ENCODE measurements at places on chromosomes 4 and X. TPM values are rescaled to one million over a fixed set of nuclear protein-coding genes. Genes with fewer than 3 reads are reported as not detected.
A peak's percentile ranks its signal among the peaks of the same experiment; 100 is the strongest.

The ESX1 gene
- not detected for total RNA-seq

The FRG2 gene
- not detected for total RNA-seq

The CT45A10 gene
- total RNA-seq: not detected

The TBC1D1 gene
- total RNA-seq: 108 TPM

- H3K27ac ChIP-seq: no peak within 1 kb of the TSS
- H3K4me1 ChIP-seq: no peaks in the 10 kb centered on the region
- no peak within 1 kb of the TSS for H3K4me3 ChIP-seq
- no peaks in the 10 kb centered on the region for H3K27me3 ChIP-seq
- no peaks in the 10 kb centered on the region for H3K36me3 ChIP-seq
Observed at GRCh38 chrX:15500497-15500966, at the start of gene BMX. BMX (plus strand) TSS chrX:15500807; CDS start chrX:15508354, 7,547 bp downstream.

DNA sequence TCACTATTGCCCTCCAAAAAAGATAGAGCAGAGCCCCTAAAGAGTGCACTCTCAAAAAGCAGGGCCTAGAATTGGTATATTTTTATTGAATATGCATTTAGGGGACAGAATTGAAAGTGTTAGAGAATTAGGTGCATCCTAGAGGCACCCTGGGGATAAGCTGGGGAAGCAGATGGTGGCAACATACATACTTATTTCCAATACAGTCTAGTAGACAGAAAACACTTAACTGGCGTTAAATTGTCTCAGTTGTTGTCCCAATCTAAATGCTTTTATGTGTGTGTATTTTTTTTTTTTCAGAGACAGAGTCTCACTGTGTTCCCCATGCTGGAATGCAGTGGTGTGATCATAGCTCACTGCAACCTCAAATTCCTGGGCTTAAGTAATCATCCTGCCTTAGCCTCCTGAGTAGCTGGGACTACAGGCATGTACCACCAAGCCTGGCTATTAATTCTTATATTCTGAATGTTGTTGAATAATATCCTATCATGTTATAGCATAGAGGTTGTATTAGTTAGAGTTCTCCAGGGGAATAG is 481.8 kb downstream of the GRXCR1 start:
- H3K4me3 ChIP-seq: no peak overlapping the region
- no peaks in the 10 kb centered on the region for H3K36me3 ChIP-seq
- DNase-seq: no peak

DNA sequence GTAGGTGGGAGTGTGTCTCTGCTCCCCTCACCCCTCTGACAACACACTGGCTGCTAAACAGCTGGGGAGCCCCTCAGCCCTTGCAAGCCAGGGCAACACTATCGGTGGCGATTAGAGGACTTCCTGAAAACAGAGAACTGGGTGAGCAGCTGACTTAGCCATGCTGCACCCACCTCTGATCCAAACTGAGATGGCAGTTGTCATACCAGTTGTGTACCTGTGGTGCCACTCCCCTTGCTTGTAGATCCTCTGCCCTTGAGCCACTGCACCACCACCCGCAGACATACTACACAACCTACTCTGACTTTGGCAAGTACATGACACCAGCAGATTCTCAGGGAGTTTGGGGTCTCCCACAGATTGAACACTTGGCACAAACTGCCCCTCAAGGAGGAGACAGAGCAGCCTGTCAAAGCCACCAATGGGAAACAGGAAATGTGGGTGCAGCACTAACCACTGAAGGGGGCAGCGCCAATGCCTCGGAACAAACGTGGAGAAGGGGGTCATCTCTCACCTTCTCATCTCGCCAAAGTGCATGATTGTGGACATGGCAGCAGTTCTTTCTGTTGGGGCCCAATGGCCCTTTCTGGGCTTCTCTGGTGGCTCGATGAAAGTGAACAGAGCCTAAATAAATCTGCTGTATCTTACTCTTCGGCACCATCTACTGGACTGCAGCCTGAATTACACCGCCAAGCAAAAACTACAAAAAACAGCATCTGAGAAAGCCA is 119.8 kb downstream of the NEK1 start:
- no peak overlapping the region for H3K27ac ChIP-seq
- peak; percentile 36 for DNase-seq
- H3K4me3 ChIP-seq: no peak overlapping the region
- no peaks in the 10 kb centered on the region for H3K36me3 ChIP-seq
- H3K4me1 ChIP-seq: no peaks in the 10 kb centered on the region
- no peaks in the 10 kb centered on the region for H3K27me3 ChIP-seq

GRCh38 chr4:107392951-107393350 is 327.1 kb downstream of the PAPSS1 start:
- peak; percentile 3 for DNase-seq
- H3K4me3 ChIP-seq: no peak overlapping the region
- no peaks in the 10 kb centered on the region for H3K27me3 ChIP-seq
- H3K27ac ChIP-seq: no peak overlapping the region

DNA sequence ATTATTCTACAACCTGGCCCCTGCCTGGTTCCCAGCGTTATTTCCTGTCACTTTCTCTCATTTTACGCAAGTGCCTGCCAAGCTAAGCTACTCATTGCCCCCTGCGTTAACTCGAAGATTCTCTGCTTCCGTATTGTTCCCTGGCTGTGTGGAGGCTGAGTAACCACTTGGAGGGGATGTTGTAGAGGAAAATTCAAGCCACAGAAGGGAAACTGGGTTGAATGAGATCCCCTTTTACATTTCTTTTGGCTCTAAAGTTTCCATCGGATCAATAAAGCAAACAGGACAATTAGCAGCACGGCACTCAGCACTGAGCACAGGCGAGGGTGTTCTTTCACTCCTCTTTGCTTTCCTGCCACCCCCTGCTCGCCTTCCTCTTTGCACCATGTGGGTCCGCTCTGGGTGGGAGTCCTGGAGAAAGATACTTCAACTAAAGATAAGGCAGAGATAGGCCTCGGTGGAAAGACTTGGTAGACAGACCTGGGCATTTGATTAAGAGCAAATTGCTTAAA is 4.2 kb upstream of the TMSB4X start:
- H3K27me3 ChIP-seq: peaks cover 16% of the 10 kb centered on the region
- H3K36me3 ChIP-seq: no peaks in the 10 kb centered on the region
- peak overlapping the region; percentile 97 for H3K27ac ChIP-seq
- no peaks in the 10 kb centered on the region for H3K4me1 ChIP-seq
- H3K4me3 ChIP-seq: no peak overlapping the region
- peak; percentile 84 for DNase-seq

- peaks cover 23% of the 10 kb centered on the region for H3K36me3 ChIP-seq
- H3K27me3 ChIP-seq: no peaks in the 10 kb centered on the region
- no peak for DNase-seq
- H3K4me3 ChIP-seq: no peak overlapping the region
- H3K4me1 ChIP-seq: no peaks in the 10 kb centered on the region
Observed at GRCh38 chr4:3411676-3412075, 30.1 kb upstream of the HGFAC start.

DNA sequence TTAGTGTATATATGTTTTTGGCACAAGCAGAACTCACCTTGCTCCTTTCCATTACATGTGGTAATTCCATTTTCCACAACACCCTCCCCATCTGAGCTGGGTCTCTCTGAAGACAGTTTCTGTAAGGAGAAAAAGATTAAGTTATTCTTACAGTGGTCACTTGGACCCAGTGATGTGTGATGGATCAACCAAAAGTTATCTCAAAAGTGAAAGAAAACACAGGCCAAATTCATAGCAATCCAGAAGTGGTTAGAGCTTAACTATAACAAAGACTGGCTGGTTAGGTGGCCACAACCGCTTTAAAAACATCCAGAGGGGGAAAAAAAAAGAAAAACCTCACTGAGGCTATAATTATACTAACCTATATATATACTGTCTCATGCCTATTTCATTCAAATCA is 123.7 kb downstream of the AFAP1 start:
- no peaks in the 10 kb centered on the region for H3K27me3 ChIP-seq
- H3K4me3 ChIP-seq: no peak overlapping the region
- DNase-seq: no peak
- peaks cover 37% of the 10 kb centered on the region for H3K36me3 ChIP-seq
- H3K4me1 ChIP-seq: peaks cover 15% of the 10 kb centered on the region
